Activated T-helper 9 cell treated with anti-CD3 and anti-CD28 coated beads, Interleukin-2, amount 50 U/mL, for 16 hours (primary cell): ENCODE measurements at places on chromosomes 2 and 18.

- no peak for DNase-seq
Observed at GRCh38 chr2:218713922-218714321, 3.3 kb downstream of the TTLL4 start.

DNA sequence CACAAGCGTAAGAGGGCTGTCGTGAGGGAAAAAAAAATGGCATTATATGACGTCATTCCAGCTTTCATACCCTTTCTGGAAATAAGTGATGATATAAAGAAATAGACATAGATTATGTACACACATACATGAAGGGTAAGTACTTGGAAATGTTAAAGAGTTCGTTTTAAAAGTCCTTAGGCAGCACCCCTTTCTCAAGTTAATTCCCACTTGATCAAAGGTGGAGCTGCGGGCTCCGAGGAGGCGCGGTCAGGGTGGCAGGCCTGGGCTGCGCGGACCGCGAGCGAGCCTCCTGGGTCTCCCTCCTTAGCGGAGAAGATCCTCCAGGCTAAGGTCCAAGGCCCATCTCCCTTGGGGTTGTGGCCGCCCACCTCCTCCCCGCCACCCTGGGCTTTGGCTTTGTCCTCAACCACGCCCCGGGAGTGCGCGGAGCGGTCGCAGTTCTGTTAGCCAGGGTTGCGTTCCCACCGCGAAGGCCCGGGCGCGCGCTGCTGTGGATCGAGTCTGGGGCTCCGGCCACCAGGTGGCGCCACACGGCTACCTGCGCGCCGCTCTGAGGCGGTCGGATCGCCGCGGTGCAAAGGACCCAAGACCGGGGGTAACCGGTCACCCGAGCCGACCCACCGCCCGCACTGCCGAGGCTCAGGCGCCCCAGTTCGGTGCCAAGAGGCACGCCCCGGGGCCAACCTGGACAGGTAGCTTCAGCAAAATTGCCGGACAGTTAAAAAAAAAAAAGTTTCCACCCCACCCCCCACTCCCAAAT lies 66.8 kb downstream of the HNRNPLL start:
- peak; percentile 73 for DNase-seq

DNA sequence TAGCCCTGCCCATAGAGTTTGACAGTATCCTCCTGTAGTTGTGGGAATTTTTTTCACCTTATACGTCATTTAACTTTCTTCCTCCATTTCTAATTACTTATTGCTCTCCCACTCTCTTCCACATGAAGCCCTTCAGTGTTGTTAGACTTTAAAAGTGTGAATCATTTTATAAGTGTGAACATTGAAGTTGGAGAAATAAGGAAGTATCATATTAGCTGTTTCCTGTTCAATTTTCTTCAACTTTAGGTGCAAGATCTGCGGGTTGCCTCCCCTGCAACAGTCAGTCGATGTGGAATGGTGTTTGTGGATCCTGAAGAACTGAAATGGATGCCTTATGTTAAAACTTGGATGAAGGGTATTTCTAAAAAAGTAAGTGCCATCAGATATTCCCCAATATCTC lies 138.1 kb downstream of the DNAH6 start:
- no peak for DNase-seq

- DNase-seq, result no peak
Observed at GRCh38 chr2:199602271-199602895, 144.6 kb upstream of the SATB2 start.

DNA sequence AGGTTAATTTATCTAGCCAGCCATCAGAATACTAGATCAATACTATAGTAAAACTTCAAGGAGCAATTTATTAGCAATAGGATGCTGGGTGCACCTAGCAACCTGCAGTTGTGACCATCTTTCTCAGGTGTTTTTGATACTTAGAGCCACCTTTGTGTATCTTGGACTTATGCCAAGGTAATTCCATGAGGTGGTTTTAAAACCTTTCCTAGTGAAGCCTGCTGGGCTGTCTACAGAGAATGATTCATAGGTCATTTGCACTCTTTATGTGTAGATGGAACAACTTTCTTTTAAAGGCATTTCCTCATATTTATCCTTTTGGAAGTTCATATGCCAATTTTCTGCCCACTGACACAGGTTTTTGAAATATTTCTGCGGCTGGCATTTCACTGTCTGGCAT lies 1030.1 kb upstream of the POU3F3 start:
- no peak for DNase-seq

GRCh38 chr2:10909050-10909995 lies 2.4 kb upstream of the KCNF1 start:
- DNase-seq, result no peak

DNA sequence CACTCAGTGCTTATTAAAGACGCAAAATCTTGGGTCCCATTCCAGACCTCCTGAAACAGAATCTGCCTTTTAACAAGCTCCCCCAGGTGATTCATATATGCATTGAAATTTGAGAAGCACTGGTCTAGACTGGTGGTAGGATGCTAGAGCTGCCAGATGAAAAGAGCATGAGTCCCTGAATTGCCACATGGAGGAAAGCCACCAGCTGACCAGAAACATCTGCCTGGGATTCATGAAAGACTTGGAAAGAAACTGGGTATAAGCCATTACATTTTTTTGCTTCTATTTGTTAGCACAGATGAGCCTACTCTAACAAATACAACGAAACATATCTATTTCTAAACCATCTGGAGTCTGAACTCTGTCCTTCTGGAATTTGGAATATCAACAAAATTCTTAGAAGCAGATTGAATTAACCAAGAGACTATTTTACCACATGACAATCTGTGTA lies 228.9 kb downstream of the RBM43 start:
- no peak for DNase-seq

DNA sequence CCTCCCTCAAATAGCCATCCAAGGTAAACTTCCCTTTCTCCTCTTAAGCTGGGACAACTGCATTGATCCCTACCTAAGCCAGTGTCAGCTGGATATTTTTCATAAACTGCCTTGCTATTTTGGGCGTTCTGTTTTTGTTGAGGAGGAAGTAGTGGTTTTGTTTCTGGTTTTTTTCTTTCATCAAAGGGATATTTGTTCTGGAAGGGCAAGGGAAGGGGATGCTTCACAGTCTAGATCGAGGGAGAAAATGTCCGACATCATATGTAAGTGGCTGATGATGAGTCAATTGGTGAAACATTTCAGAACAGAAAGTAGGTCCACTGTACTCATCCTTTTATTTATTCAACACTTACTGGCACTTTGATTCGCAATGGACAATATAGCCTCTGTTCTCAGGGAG lies 31.0 kb downstream of the TANC1 start:
- DNase-seq, result no peak

- DNase-seq, result no peak
Observed at GRCh38 chr2:9483107-9483506, 8.8 kb downstream of the IAH1 start.

DNA sequence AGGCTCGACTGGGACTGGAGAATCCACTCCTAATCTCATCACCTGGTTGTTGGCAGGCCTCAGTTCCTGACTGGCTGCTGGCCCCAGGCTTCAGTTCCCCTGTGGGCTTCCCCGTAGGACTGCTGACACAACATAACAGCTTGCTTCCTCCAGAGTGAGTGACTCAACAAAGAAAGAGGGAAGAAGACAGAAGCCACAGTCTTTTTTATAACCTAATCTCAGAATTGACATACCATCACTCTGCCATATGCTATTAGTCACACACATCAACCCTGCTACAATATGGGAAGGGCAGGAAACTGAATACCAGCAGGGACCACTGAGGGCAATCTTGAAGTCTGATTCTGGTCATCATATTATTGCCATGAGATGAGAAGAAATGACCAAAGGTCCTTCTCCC lies 76.8 kb upstream of the SLC14A2 start:
- no peak for DNase-seq

DNA sequence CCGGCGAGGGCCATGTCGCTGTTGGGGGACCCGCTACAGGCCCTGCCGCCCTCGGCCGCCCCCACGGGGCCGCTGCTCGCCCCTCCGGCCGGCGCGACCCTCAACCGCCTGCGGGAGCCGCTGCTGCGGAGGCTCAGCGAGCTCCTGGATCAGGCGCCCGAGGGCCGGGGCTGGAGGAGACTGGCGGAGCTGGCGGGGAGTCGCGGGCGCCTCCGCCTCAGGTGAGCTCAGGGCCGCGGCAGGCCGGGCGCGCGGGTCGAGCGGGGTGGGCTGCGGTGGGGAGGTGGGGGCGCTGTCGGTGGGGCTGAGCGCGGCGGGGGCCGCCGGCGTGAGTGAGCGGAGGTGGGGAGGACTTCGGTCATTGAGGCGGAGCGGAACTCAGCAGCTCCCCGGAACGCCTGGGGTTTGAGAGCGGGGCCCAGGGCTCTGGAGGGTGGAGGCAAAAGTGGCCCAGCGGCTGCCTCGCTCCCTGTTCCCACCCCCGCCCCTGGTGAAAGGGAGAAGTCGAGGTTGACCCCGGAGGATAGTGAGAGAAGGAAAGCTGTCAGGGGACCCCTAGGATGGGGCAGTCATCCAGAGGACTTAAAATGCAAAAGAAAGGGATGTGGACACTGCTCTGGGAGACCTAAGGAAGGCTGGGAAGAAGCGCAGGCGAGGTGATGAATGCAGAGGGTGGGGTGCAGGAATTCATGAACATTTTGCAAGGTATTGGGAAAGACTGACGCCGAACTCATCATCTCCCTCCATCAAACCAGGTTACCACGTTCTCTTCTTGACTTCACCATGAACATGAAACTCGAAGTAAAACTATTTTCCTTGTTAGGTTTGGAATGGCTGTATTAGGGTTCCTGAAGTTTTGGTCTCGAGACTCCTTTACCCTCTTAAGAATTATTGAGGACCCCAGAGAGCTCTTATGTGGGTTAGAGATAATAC lies 633 bp downstream of the MALT1 start:
- peak; percentile 45 for DNase-seq

- DNase-seq, result no peak
Observed at GRCh38 chr2:126802774-126803433, 95.8 kb upstream of the TEX51 start.

- DNase-seq, result no peak
Observed at GRCh38 chr2:86807468-86808275, 17.0 kb upstream of the CD8A start.

DNA sequence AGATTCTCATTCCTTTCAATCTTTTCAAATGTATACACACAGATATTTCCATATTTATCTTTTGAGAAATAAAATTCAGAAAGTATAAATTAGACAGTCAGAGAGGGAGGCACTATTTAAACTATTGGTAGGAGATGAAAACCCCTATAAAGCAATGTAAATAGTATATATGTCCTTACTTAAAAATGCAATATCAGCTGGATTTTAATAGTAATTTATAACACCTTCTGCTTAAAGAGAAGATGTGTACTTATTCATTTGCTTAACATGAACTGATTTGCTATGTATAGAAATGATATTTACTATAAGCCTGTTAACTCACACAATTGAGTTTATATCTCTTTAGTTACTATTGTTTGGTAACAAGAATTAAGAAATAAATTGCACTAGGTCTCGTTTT lies 163.3 kb downstream of the LRP1B start:
- no peak for DNase-seq

DNA sequence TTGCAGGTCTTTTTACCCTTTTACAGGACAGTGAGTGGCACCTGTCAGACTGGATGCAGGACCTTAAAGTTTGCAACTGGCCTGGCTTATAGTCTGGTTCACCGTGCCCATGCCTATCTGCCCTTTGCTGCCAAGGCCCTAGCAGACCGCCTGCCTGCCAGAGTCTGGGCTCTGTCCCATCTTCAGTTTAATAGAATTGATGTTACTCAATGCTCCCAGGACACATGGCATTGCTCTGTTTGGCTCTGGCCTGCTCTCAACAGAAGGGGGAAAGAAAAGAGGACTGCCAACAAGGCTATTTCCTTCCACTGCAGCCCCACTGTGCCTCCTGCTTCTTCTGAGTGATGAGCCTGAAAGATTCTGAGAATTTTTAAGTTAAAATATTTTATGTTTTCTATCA lies 25.6 kb upstream of the TMEM178A start:
- no peak for DNase-seq

DNA sequence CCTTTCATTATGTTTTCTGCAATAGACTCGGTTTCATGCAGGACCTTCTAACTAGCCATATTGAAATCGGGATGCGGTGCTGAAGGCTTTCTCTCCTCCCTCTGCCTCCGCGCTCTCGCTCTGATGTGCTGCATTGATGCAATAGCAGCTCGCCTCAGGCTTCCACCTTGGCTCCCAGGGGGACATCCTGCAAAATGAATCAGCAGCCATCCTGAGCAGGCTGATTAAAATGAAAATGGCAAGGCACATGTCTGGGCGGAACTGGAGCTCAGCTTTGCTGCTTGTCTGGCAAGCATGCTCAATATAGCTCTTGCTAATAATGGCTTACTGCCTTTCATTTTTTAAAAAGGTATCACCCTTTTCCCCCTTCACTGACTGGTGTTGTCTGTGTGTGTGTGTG lies 806 bp upstream of the MYT1L start:
- DNase-seq, result no peak

GRCh38 chr2:27025861-27026851 lies 6.6 kb upstream of the TMEM214 start:
- DNase-seq, result no peak

DNA sequence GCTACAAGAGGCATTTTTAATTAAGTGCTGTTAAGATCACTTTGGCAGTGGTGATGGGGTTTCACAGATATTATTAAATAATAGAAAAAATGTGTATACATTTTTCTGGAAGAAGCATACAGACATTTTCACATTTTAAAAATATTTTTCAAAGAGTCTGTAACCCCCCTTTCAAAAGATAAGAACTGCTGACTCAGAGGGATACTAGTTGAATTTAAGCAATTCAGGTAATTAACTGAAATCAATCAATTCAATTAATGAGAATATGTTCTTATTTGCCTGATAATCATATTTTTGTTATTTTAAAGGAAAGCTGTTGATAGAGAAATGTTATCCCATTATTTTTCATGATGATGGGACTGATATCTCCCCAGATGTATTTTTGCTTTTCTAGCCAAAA lies 41.1 kb downstream of the CPO start:
- no peak for DNase-seq

- no peak for DNase-seq
Observed at GRCh38 chr2:45379399-45380087, 231.5 kb downstream of the SRBD1 start.

GRCh38 chr2:19070886-19071285 lies 287.5 kb downstream of the OSR1 start:
- no peak for DNase-seq

DNA sequence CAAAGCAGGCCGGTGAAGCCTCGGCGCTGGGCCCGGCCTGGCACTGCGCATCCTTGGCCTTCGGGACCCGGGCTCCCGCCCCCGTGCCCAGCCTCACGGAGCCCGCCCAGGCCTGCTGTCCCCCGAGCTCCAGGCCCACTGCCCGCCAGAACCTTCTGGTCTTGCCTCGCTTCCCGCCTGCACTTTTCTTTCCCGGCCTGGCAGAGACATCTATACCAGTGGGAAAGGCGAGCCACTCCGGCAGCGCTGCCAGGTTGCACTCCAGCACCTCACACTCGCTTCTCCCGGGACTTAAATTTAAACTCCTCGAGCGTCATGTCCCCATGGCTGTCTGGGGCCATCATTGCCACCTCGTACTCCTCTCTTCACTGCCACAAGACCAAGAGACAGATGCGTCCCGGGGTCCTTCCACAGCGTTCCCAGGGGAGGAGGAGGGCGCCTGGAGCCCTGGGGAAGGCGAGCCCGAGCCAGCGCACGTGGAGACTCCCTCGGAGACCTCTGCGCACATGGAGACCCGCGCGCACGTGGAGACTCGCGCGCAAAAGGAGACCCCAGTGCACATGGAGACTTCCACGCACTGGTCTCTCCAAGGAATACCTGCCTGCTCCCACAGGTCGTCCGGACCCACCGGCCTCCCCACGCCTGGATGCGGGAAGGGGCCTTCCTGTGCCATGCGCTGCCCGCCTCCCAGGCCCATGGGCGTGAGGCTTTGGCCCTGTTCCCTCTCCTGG lies 253.1 kb upstream of the SALL3 start:
- DNase-seq, result no peak
